Frontal cortex (tissue), 4 donors: ENCODE measurements at places on chromosomes 16 and 17.

GRCh38 chr16:74998481-74999218, at the start of gene ZNRF1:
TSS of gene ZNRF1 (plus strand) at chr16:74999024. CDS start at chr16:74999672, 648 bp downstream.
- peak; percentile 96 for DNase-seq

GRCh38 chr16:4689091-4689671, 4.2 kb upstream of the NUDT16L1 start:
- DNase-seq = no peak

DNA sequence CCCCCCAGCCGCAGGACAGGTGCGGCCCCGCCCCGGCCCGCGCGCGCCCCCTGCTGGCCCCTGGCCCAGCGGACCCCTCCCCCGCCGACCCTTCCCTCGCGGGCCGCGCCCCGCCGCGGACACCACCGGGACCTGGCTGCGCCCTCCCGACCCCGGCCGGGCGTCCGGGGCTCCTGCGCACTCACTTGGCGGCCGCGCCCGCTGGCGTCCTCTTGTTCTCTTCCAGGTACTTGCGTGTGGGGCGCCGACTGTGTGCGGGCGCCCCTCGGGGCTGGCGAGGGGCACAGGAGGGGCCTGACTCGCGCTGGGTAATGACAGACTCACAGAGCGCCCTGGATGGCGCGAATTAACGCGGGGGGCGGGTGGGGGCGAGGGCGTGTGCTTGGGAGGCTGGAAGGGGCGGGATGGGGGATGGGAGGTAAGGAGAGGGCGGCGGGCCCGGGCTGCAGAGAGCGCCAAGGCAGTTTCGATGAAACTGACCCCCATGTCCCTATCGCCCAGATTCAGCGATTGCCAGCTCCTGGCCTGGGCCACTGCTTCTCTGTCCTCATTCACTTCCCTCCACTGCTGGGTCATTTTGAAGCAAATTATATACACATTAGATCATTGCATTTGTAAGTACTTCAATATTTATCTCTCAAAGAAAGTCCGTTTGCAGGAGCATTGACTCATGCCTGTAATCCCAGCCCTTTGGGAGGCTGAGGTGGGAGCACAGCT, 445 bp upstream of the DBNDD1 start:
- peak; percentile 70 for DNase-seq

DNA sequence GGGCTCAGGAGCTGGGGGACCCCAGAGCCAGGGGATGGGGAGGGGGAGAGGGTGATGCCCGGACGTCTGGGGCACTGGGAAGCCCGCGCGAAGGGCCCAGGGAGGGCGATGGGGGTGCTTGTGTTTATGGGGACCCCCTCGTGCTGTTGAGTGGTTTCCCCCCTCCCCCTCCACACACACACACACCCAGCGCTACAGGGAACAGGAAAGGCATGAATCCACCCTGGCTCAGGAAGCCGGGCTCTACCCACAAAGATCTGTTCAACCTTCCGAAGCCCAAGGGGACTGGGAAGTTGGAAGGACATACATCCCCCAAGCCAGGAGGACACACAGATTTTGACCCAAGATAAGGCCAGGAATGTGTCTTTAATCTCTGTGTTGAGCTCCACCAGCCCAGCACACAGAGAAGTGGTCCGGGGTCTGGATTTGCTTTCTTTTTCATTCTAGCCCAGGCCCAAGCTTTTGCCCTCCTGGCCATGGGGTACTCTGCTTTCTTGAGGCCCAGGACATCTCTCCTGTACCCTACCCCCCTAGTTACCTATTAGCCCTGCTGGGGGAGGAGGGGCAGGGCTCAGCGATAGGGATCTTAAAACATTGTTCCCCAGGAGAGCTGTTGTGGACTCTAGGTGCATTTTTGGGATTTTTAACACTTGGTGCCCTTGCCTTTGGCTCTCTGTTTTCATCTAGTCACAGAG, 1.2 kb downstream of the UBALD2 start:
- DNase-seq = no peak

DNA sequence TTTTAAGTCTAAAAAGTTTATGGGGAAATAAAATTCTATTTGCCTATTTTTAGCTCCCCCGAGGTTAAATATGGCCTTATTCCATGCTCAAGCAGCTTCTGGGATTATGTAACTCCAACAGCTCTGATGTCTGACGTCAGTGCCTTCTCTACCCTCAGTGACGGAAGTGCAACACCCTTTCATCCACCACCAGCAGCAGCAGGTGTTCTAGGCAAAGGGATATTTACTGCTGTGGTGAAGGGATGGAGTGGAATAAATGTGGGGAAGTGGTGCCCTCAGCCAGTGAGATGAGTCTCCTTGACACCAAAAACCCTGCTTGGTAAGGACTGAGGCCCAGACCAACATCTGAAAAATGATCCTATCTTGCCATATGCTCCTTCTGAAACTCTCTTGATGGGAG, 247.4 kb downstream of the SHISA9 start:
- no peak for DNase-seq
